DMS153 (cell line): ENCODE measurements at places on chromosomes 4 and X.
A peak's percentile ranks its signal among the peaks of the same experiment; 100 is the strongest.

GRCh38 chrX:95382799-95383198, 1301.8 kb upstream of the DIAPH2 start:
- no peak for DNase-seq

DNA sequence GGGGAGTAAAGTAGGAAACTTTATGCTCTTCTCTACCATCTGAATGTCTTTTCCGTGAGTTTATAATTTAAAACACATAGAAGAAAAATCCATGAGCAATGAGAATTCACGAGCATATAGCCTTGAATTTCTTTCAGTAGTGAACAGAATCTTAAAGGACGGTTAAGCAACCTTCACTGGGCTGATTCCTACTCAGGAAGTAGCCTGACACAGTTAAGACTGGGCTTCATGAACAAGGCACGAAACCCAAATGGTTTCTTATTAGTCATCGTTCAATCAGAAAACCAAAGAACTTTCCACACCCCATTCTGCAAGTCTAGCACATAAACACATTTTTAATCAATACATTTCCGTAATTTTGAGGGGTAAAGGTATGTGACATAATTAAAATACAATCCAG, 95.8 kb downstream of the SH3KBP1 start:
- DNase-seq, result no peak

- DNase-seq, result peak; percentile 40
These were observed 33.6 kb downstream of the TMEM154 start for GRCh38 chr4:152646221-152646620.

GRCh38 chrX:116009861-116010710, 160.5 kb upstream of the AGTR2 start:
- no peak for DNase-seq

DNA sequence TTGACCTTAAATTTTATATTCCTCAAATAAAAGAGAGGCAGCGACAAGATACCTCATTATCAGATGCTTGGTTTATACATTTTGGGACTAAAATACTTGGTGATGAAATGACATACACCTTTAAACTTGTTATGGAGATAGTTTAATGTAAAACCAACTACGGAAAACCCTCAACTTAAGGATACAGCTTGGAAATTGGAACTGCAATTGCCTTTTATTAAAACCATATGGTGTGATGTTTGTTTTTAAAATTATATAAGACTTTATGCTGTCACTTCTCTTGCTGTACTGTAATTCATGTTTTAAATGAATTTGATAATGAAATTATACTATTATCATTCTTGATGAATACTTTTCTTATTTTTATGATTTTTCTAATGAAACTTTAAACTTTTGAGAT, 25.9 kb downstream of the METTL14 start:
- no peak for DNase-seq

DNA sequence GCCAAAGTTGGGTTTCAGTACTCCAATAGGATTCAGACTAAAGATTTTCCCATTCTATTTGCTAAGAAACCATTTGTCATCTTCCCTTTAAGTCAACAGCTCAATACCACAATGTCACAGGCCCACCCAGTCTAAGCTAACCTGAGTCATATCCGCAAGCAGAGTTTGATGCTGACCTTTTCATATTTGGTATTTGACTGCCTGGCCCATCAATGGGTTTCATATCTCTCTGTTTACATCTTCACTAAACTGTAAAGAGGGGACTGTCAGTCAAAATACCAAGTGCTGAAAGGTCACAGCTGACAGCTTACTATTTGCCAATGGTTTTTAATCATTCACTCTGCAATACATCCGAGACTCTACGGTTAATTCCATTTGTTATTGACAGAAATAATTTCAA, 707.5 kb upstream of the ACTRT1 start:
- DNase-seq, result no peak

- DNase-seq, result no peak
These were observed 173.7 kb upstream of the FAT4 start for GRCh38 chr4:125140966-125141495.

DNA sequence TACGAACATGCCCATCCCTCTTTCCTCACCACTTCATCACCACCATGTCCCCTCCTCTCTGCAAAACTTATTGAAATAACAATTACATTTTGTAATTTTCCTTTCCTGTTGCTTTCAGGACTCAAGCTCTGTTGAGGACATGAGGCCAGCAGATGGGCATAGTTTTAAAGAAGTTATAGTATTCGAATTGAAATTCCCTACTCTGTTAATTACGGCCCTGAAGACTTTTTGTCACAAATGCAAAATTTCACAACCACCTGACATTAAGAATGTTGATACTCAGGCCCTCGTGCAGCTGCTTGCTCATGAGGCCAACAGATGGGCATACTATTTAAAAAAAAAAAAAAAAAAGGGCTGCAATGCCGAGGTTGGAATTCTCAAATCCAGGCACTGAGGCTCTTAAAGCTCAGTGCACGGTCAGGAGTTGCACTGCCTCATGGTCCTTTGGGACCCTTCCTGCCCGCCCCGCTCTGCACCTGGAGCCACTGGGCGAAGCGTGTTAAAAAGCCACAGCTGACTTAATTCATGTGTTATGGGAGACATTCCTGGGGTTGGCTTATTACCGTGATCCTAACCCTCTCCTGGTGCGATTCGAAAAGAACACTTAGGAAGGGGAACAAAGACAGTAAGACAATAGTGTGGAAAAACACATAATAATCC, 34.2 kb upstream of the FAT1 start:
- DNase-seq, result no peak

GRCh38 chrX:97027384-97027922, 143.7 kb downstream of the RPA4 start:
- DNase-seq, result peak; percentile 59

GRCh38 chrX:7055386-7056137, 92.0 kb upstream of the STS start:
- DNase-seq, result no peak

- no peak for DNase-seq
These were observed 203.6 kb upstream of the AGTR2 start for GRCh38 chrX:115966920-115967319.

- DNase-seq, result no peak
These were observed 44.1 kb downstream of the INPP4B start for GRCh38 chr4:142801966-142802365.

DNA sequence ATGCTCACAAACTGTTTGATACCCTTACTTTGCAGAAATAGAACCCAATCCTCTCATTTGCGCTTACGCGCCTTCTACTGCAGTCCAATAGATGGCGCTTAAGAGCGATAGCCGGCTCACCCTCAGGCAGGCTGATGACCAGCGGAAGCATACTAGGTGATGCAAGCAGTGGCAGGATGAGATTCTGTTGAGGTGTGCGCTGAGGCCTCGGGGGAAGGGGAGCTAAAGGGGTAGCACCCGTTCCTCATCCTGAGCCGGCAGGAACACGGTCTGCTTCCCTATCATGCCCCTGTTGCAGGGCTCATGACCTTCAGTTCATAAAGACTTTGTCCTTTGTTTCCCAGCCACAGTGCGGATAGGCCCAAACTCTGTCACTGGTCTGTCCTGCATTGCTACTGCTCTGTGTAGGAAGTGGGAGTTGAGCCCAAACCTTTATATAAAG, 628.9 kb downstream of the TLL1 start:
- no peak for DNase-seq

DNA sequence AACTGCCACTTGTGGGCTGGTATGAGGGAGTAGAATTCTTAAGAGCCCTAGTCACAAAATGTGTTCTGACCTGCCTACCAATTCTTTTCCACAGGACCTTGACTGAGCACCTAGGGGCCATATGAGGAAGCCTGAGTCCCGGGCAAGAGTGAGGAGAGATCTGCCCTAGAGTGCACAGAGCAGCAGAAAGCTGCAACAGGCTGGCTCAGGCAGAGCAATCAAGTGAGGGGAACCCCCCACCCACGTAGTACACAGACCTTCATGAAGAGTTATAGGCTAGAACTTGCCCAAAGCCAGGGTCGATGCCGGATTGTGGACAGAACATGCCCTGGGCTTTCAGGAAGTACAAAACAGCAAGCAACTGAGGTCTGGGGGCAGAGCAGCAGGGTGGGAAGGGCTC, 117.0 kb downstream of the SPOCK3 start:
- no peak for DNase-seq

DNA sequence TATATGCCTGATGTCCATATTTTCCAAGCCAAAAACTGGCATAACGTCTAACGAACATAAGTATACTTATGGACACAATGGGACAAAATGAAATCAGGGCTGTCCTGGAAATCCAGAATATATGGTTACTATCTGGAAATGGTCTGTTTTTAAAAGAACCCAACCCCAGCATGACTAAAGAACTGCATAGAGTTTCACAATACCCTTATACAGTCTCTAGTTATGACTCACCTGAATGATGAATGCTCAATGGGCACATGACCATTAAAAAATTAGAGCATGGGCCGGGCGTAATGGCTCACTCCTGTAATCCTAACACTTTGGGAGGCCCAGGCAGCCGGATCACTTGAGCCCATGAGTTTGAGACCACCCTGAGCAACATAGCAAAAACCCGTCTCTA, 31.8 kb downstream of the AMMECR1 start:
- no peak for DNase-seq

DNA sequence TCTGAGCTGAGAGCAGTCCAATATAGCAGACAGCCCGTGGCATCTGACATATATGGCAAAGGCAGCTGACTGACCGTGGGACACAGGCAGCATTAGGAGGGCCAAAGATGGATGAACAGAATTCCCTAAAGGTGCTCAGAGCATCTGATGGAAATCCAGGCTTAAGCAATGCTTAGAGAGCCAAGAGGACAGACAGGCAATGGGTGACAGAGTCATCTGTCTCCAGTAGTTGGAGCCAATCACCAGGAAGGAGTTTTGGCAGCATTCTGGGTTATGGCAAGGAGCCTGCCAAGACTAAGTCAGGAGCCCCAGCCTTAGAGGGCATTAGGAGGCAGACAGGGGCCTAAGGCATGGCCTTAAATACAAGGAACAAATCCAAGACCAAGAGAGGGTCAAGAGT, 153.3 kb upstream of the USP9X start:
- DNase-seq, result no peak

GRCh38 chr4:61397174-61397573, 197.0 kb downstream of the ADGRL3 start:
- no peak for DNase-seq

- no peak for DNase-seq
These were observed 122.7 kb downstream of the ANKRD50 start for GRCh38 chr4:124589786-124590185.

GRCh38 chr4:14831416-14831815, 170.9 kb upstream of the CPEB2 start:
- DNase-seq, result no peak

DNA sequence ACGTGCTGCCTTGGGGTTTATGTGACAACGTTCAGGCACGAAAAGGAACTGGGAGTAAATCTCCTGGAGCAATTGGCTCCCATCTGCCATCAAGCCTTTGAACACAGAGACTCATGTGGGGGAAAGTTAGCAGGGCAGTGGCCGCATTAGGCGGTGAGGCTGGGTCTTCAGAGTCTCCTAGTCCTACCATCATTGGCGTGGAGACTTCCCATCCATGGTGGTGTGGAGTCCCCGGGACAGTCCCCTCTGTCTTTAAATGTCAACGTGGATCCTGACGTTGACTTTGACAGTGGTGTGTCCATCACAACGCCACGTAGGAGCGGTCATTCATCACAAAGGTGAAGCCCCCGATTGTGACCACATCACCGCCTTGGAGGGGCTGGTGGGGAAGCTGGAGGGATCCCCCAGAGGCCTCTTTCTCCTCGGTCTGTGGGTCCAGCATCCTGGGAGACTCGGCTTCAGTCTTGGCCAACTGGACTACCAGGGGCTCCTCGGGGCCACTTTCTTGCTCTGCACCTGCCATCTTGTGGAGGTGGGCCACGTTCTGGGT, 21.8 kb downstream of the CRLF2 start:
- no peak for DNase-seq

DNA sequence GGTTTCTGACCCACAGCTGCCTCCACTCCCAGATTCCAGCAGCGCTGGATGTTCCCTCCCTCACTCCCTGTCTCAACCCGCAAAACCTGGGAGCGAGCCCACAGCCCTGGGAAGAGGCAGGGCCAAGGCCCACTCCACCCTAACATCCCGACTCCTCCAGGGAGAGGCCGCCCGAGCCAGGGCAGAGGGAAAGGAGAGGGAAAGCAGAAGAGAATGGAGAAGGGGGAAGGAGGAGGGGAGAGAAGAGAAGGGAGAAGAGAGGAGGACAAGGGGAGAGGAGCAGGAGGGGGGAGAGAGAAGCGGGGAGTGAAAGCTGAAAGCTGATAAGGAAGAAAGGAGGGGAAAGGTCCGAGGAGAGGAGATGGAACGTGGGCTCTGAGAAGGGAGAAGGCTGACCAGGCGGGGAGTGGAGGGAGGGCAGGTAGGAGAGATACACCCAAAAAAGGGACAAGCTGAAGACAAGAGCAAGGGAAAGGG, 120.2 kb upstream of the PJA1 start:
- DNase-seq, result no peak

DNA sequence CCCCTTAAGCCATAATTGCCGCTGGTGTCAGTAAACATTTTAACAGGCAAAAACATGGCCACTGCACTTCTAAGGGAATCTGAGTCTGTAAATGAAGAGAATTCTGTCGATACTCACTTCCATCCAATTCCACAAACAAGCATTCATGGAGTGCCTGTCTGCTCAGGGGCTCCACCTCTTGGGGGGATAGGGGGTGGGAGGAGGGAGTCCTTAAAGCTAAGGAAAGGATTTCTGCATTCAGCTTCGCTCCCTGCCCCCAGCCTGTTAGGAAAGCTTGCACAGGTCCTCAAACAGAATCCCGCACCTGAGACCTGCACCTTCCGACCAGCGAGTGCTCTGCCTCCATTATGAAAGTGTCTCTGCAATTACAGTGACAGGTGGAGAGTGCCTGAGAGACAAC, 130.2 kb upstream of the KIT start:
- peak; percentile 35 for DNase-seq

DNA sequence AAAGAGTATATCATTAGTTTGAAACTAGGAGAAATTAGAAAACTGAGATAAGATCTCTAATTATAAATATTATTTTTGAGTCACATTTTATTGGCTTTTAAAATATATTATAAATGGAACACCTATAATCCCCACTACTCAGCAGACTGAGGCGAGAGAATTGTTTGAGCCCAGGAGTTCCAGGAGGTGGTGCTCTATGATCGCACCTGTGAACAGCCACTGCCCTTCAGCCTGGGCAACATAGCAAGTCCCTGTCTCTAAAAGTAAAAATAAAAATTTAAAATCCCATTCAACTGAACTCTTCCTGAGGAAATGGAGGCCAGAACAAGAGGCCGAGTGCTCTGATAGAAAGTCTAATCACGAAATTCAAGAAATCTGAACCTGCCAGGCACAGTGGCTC, 6.3 kb upstream of the C4orf36 start:
- DNase-seq, result no peak

GRCh38 chr4:107900508-107900907, 30.8 kb upstream of the CYP2U1 start:
- no peak for DNase-seq

GRCh38 chrX:78384486-78384885, 57.1 kb upstream of the CYSLTR1 start:
- DNase-seq, result no peak

DNA sequence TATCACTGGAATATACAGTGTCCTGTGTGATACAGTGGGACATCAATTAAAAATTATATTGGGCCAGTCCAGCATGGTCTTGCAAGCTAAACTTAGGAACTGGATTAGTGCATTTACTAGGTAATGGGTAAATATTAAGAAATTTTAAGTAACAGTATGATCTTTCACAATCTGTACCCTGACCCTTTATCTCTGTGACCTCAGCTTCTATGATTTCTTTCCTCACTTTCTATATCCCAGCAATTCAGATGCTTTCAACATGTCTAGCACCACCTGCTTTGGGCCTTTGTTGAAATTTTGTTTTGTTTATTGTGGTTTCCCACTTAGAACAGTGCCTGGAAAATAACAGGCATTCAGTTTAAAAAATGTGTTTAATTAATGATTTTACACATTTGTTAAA, 2295.4 kb downstream of the ARAP2 start:
- no peak for DNase-seq

GRCh38 chr4:80092088-80092487, 19.1 kb upstream of the ANTXR2 start:
- DNase-seq, result no peak
